DMS79 treated with DMSO at 0.1 percent for 48 hours (cell line): ENCODE measurements at places on chromosomes 4 and X.

DNA sequence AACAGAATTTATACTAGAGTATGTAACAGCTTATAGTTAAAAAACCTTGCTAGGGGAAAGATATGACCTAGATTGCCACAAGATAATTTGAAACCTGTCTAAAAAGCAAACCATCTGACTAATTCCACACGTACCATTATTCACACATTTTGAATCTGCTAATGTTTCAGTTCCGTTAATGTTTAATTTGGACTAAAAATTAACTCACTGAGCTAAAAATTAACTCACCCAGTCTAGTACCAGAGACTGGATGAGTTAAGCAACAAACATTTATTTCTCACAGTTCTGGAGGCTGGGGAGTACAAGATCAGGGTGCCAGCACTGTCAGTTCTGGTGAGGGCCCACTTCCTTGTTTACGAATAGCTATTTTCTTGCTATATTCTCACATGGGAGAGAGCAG is 231.5 kb upstream of the DIAPH2 start:
- DNase-seq: no peak

DNA sequence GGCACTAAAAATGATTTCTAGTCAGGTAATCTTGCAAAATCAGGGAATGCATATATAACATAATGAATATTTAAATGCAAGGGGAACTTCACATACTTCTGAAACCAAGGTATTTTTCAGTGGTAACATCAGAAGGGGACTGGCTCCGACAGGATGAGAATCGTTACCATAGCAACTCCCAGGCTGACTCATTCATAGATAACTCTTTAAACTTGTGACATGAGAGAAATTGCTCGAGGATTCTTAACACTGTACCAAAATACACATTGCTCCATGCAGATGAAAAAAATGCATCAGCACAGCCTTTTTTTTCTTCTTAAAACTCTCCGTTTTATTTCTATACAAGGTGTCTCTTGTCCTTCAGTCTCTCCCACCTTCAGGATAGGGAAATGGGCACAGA is 114.3 kb downstream of the GABRB1 start:
- no peak for DNase-seq

DNA sequence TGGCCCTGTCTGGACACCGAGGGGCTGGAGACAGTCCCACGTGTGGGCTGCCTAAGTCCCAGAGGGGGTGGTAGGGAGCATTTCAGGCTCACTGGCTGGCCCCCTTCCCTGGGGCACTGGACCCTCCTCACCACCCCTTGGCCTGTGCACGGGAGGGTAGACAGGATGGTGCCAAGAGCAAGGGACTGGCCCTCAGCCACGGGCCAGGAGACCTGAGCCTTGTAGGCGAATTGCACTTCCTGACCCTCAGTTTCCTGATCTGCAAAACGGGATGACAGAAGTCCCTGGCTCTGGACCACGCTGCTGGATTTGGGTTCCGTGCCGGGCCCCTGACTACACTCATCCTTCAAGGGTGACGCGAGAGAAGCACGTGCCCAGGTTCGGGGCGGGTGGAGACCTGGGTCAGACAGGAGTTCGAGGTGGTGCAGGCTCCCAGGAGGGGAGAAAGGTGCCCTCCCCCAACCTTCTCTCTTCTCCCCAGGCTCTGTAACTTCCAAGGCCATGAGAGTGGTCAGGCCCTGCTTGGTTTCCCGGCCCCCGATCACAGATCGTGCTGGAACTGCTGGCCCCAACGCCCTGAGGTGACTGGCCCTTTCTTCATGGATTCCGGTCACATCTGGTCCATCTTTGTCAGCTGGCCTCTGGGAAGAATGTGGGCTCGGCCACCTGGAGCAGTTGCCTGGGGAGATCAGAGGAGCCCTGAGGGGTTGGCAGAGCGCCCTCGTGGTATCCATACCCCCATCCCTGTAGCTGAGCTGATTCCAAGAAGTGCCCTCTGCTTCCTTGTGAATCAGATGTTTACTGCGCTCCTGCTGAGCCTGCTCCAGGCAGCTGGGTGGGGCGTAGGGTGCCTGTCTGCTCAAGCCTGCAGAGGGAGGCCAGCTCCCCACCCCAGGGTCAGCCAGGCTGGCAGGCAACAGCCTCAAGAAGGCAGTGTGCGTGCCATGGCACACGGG is 3.3 kb downstream of the SH3BP2 start:
- peak; percentile 23 for DNase-seq

- DNase-seq: no peak
These were observed 145.4 kb downstream of the FNIP2 start for GRCh38 chr4:158914218-158914617.

DNA sequence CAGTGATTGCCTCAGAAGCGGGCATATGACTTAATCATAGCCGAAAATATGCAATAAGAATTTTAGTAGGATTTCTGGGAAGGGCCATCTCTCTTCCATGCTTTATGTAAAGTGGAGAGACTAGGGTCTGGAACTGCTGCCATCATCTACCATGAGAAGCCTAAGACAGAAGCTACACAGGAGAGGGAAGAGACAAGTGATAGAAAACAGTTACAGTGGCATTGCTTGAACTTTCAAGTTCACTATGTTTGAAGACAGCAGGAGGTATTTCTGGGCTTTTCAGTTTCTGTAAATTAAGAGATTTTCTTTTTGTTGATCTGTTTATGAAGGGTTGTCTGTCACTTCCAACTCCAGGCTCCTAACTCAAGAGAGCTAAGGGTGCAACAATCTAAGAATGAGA is 62.5 kb downstream of the ZNF330 start:
- no peak for DNase-seq

GRCh38 chr4:72312032-72312650 is 256.9 kb downstream of the ADAMTS3 start:
- DNase-seq: no peak

- peak; percentile 87 for DNase-seq
These were observed 39.8 kb upstream of the NAP1L5 start for GRCh38 chr4:88737307-88737941.

DNA sequence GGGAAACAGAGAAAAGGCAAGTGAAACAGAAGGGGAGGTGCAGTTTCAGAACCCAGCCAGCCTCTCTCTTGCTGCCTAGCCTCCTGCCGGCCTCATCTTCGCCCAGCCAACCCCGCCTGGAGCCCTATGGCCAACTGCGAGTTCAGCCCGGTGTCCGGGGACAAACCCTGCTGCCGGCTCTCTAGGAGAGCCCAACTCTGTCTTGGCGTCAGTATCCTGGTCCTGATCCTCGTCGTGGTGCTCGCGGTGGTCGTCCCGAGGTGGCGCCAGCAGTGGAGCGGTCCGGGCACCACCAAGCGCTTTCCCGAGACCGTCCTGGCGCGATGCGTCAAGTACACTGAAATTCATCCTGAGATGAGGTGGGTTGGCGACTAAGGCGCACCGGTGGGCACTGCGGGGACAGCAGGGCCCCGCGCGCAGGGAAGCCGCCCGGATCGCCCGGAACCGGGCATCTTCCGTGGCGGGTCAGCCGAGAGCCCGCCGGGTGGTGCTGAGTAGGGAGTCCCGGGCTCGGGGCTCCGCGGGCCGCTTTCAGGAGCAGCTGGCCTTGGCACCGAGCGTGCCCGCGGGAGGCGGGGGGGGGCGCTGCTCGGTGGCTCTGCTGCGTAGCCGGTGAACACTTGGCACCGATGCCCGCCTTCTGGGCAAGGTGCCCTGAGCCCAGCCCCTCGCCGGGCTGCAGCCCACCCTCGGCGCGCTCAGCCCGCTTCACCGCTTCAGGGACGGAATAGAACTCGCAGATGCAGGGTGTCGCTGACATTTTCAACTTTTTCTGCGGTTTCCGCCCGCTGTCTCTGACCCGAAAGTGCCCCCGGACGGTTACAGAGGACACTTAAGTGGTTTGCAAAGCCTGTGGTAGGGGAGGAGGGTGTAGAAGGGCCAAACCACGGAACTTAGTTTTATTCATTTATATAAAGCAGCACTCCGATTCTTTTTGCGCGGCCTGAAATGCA is at the start of gene CD38:
Gene CD38, plus strand, starts transcription at position 40 of the 953 bp plus-strand sequence. Its CDS starts 87 bp downstream, at position 127.
- DNase-seq: no peak

GRCh38 chr4:153564630-153565525 is 98.7 kb downstream of the TMEM131L start:
- DNase-seq: no peak

GRCh38 chrX:131359611-131360010 is 70.5 kb upstream of the IGSF1 start:
- DNase-seq: no peak

DNA sequence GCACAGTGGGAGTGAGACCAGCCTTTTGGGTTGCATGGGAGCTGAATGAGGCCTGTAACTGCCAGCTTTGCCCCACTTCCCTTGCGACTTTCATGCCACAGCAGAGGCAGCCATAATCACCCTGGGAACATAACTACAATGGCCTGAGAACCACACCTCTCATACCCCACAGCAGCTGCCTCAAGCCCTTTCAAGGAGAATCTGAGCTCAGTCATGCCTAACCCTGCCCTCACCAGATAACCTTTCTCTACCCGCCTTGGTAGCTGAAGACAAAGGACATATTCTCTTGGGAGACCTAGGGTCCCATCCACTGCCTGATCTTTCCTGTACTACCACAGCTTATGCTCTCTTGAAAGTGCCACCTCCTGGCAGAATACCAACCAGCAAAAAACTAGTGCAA is 599.9 kb upstream of the IGFBP7 start:
- DNase-seq: no peak

GRCh38 chr4:163474027-163474426 is 473 bp upstream of the TKTL2 start:
- no peak for DNase-seq

GRCh38 chr4:153731239-153731638 is 28.6 kb downstream of the RNF175 start:
- DNase-seq: no peak

DNA sequence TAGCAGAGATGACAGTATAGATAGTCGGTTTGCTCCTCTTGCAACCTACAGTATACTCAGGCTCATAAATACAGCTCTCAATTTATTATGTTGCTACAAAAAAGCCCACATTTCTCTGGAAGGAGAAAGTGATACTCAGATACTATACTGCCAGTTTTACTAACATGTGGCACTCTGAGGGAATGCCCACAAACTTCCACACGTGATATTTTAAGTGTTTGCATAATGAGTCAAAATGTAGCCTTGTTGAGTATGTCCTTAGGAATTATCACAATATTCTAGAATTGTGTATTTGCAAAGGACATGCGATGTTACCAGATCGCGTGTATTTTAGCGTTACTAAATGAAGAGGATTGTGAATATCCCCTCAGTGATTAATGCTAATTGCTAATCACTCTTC is 929.1 kb downstream of the STIM2 start:
- DNase-seq: no peak

GRCh38 chr4:112748352-112748878 is 111.5 kb downstream of the LARP7 start:
- no peak for DNase-seq

- no peak for DNase-seq
These were observed 768.2 kb downstream of the CENPC start for GRCh38 chr4:66777097-66777496.

DNA sequence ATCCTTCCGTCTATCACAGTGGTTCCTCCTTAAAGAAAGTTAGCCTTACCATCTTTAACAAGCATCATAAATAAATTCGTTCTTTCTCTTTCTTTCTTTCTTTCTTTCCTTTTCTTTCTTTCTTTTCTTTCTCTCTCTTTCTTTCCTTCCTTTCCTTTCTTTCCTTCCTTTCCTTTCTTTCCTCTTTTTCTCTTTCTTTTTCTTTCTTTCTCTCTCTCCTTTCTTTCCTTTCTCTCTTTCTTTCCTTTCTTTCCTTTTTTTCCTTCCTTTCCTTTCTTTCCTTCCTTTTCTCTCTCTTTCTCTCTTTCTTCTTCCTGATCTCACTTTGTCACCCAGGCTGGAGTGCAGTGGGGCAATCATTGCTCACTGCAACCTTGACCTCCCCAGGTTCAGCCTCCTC is 60.4 kb downstream of the ENPP6 start:
- no peak for DNase-seq

DNA sequence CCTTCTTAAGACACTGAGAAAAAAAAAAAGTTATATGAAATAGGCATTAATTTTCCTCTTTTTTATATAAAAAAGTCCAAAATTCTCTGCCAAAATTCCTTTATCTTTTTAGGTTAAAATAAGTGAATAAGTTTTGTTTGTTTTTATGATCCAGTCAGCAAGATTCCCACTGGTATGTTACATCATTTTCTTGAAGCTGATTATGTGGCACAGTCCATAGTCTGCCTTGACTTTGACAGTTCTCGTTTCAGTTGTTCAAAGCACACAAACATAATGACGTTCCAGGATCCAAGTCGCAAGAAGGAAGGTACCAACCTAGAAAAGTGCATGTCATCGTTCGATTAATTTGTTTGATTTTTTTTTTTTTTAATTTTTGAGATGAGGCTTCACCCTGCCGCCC is 9.1 kb downstream of the UCP1 start:
- DNase-seq: no peak

DNA sequence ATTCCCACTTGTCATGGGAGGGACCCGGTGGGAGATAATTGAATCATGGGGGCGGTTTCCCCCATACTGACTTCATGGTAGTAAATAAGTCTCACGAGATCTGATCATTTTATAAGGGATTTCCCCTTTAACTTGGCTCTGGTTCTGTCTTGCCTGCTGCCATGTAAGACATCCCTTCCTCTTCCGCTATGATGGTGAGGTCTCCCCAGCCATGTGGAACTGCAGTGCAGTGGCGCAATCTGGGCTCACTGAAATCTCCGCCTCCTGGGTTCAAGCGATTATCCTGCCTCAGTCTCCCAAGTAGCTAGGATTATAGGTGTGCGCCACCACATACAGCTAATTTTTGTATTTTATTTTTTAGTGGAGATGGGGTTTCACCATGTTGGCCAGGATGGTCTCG is 2.9 kb downstream of the HPGDS start:
- no peak for DNase-seq

- DNase-seq: no peak
These were observed 48.4 kb upstream of the MSANTD1 start for GRCh38 chr4:3200423-3201090.

DNA sequence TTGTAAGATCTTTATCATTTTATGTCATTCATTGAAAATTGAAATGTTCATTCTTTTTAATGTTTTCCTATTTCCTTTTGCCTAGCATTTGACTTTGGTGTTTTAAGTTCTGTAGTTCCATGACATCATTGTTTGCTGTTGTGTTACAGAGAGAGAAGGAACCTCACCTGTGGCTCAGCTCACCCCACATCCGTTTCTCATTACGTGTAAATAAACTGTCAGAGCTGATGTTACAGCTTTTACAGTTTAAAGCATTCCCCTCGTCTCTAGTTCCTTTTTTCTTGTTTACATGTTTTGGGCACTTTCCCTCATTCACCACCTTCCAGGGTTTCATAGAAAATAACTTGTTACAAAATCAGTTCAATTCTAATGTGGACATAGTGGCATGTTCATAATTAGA is 137.2 kb downstream of the FNIP2 start:
- no peak for DNase-seq
